ENCODE measurements at places on chromosomes 13 and 19.

DNA sequence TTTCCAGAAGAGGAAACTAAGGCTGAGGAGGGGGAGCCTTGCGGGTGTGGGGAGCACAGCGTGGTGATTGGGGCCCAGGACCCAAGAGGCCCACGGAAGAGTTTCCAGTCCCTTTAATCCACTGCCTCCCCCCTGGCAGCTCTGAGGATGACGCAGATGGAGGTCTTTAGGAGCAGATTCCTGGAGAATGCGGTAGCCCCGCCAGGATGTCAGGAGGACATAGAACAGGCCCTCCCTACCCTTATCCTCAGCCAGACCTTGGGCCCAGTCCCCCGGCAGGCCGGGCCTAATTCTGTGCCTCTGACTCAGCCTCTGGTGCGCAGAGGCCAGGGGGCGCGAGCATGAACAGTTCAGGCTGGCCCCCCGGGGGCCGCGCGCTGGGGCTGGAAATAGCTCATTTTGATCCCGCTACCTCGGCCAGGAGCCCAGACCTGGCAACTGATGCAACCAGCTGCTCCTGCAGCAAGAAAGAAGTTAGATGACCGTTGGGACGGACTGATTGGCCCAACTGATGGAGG is 461 bp upstream of the HSPB6 start:
- DNase-seq = peak; percentile 76

DNA sequence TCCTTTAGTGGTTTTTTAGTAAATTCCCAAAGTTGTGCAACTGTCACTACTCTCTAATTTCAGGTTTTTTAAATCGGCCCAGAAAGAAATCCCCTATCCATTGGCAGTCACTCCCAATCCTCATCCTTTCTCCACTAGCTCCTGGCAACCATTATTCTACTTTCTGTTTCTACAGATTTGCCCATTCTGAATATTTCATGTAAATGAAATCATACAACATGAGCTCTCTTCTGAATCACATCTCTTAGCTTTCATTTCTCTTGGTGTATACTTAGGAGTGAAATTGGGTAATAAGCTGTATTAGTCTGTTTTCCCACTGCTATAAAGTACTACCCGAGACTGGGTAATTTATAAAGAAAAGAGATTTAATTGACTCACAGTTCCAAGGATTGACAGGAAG is 9.7 kb upstream of the ZNF223 start:
- no peak for DNase-seq

DNA sequence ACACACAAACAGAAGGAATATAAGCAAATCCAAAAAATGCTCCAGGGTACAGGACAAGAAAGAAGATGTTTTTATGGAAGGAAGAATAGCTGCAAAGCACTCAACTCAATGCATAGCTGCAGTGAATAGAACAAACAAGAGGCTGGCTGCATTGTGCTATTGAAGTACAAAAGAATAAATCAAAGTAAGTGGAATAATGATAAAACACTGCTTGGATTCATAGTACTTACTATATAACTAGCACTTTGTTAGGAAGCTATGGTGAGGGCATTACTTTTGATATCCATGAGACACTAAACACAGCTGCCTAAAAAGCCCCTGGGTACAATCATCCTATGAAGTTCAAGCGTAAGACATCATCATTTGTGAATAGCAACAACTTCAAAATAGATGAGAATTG is 350.1 kb downstream of the PCDH9 start:
- DNase-seq = no peak

- peak; percentile 43 for DNase-seq
These were observed 5.1 kb downstream of the PPP1R12C start for GRCh38 chr19:55112246-55112776.

DNA sequence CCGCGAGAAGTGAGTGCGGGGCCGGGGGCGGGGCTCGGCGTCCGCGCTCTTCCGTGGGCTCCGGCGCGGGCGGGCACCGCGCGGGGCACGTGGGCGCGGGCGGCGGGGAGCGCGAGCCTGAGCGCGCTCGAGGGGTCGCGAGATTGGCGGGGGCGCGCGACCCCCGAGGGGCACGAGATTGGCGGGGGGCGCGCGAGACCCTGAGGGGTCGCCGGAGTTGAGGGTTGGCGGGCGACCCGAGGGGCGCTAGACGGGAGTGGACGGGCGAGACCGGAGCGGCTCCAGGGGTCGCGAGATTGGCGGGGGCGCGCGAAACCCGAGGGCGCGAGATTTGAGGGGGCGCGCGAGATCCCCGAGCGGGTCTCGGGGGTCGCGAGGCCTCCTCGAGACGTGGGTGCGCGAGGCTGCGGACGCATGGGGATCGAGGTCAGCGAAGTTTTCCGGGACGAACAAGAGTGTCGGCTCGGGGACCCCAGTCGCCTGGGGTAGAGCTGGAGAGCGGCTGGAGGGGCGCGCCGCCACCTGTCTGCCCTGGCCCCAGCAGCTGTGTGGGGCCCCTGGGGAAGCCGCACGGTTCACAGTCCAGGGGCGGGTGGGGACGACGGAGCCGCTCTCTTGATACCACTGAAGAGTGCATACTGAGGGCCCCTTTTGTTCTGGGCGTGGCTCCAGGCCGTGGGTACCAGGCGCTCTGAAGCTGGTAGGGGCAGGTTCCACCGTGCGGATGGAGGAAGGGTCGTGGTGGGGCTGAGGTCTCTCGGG is 682 bp downstream of the SSBP4 start:
- peak; percentile 64 for DNase-seq

- no peak for DNase-seq
These were observed 1.8 kb downstream of the PGPEP1 start for GRCh38 chr19:18342090-18342632.

DNA sequence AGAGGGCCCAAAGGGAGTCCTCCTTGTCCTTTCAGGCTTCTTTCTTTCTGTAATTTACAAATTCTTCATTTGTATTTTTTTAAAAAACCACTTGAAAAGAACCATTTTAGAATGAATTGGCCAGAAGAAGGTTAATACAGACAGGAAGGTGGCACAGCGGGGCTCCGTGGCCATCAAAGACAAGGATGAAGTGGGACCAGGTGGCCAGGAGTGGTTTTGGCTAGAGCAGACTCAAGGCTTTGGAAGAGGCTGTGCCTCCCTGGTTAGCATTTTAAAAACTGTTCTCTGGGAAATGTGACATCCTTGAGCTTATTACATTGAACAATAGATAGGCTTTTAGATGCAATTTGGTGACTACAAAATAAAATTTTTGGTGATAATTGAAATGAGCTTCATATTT is 48.4 kb downstream of the ATP8A2 start:
- DNase-seq = no peak

DNA sequence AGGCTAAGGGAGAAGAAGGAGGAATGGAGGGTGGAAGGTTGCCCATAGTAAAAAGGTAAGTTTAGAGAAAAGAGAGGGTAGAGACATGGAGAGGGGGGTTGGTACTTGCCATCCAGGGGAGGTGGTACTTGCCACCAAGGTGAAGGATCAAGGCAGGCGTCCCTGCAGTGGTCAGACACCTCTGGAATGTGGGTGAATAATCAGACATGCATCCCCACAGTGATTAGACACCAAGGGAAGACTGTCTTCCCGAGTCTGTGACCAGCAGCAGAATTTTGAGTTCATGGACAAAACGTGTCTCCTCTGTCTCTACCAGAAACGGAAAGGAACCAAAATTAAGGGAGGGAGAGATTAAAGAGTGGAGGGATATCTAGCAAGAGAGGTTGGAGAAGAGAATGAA is 27.1 kb upstream of the IGFL1 start:
- DNase-seq = no peak

- peak; percentile 65 for DNase-seq
These were observed 48.0 kb downstream of the COMP start for GRCh38 chr19:18742838-18743783.

GRCh38 chr13:70370924-70371323 is 262.7 kb upstream of the KLHL1 start:
- DNase-seq = no peak

DNA sequence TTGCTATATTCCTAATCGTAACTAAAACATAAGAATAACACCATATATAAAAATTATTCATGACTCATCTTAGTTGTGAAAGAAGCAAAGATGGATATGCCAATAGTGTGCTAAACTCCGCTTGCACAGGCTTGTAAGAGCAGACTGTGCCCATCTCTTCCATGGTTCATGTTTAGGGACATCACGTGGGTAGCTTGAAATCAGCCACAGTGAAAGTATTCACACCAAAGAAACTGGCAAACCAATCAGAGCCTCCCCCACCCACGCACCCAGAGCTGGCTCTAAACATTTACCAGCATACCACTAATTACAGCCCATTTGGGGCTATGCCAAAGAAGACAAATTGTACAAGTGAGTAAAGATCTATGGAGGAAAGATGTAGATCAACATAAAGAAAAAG is 147.5 kb downstream of the DIAPH3 start:
- DNase-seq = no peak

DNA sequence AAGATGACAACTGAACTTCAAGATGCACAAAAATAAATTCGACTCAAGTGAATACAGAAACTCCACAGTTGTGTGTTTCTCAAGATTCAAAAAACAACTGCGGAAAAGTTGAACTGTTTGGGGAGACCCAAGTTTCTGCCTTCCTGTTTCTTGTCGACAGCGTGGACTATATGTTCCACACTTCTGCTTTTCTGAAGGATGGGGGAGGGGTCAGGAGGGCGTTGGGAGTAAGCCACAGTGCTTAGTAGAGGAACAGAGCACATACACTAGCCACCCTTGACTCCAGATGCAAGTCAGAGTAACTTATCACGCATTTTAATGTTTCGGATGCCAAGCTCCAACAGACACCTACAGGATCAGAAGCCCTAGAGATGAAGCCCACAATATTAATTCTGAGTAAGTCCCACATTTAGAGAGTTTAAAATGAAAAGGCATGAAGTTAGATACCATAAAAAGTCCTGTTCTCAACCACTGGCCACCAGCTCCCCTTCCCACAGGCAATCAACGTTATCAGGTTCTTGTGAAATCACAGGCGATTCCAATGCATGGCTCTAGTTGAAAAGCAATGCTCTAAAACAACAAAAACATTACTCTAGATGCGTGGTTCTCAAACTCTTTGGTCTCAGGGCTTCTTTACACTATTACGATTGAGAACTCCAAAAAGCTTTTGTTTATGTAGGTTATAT is 4.2 kb downstream of the TUBGCP3 start:
- DNase-seq = no peak

DNA sequence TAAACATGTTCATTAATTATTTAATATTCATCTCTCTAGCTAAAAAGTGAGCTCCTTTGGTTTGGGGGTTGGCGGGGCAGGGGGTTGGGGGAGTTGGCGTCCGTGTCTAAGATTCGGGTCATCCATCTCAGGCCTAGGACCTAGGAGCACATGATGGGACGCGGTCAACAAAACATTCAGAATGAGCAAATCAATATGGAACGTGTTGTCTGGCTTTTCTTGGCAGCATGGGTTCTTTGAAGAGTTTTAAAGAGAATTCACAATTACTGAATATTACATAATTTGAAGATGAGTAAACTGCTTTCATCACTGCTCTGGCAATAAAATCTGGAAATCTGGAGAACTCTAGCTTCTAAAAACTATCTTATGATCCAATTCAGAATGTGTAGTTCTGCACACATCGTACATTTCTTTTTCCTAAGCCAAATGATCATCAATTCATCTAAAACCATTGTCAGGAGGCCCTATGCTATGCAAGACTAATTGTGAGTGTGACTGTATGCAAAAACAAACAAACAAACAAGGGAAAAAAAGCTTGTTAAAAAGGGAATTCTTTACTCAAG is 5.4 kb upstream of the ARGLU1 start:
- no peak for DNase-seq

- DNase-seq = no peak
These were observed 30.5 kb upstream of the DLEU7 start for GRCh38 chr13:50873991-50874390.

DNA sequence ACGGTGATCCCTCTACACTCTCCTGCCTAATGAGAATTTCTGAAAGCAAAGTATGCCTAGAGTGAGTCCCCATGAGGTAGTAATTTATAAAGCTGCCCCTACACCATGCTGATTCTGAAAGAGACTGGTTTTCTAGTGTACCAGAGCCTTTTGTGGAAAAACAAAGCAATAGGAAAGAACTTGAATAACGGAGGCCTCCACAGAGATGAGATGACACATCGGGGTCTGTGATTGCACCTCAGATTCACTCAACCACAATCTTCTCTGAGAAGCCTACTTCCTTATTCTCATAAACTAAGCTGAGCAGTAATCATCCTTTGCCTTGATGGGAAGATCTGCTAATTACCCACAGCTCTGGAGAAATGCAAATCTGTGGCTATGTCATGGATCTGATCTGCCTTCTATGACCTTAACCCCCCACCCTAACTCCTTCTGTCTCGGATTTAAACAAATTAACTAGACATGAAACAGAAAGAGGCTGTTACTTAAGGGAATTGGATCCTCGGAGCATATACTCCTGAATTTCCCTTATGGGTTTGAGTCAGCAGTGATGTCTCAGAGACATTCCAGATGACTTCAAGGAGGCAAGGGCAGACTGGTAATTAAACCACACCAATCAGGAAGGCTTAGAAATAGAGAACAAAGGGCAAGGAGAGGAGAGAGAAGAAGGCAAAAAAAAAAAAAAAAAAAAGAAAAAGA is 128.0 kb downstream of the DCT start:
- no peak for DNase-seq

GRCh38 chr19:55278391-55279135 is 1.3 kb downstream of the HSPBP1 start:
- no peak for DNase-seq

GRCh38 chr13:106186366-106187030 is 349.0 kb downstream of the EFNB2 start:
- DNase-seq = no peak

DNA sequence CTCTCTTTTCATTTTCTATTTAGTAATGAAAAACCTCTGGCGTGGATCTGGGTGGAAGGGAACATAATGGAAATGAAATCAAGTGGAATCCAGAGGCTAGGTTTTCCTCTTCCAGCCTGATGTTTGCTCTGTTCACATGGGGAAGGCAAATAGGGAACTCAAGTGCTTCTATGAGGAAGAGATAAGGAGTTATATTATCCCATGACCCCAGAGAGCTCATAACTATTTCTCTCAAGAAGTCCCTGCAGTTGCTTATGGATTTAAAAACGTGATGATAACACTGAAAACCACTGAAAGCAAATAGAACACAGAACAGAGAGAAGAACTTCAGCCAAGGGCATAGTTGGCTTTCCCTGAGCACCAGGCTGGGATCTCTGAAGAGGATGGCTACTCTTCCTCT is 157.8 kb downstream of the B3GLCT start:
- DNase-seq = no peak

- DNase-seq = no peak
These were observed 34.3 kb downstream of the RCBTB1 start for GRCh38 chr13:49550942-49551644.

DNA sequence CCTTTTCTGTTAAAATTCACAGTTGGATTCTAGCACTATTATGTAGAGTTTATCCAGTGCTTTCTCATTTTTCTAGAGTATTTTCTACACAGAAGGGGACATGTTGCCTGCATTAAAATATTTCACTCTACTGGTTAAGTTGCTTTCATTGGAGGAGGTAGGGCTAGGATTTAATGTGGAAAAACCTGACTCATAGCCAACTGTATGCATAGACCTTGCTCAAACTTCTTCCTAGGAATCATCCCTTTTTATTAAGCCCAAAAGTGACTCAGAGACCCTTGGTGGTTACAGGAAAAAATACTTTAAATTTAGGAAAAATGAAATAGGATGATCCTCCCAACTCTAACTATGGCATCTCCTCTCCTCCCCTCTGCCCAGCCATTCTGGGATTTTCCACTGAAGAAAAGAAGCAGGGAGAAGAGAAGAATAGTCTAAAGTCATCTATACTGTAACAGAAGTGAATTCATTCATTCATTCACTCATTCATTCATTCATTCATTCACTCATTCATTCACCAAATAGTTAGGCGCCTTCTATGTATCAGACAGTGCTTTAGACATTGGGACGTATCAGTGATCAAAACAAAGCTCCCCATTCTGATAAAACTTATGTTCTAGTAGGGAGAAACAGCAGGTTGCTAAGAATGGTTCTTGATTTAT is 109.0 kb upstream of the HTR2A start:
- no peak for DNase-seq
